ENCODE measurements at places on chromosomes 16 and 17. TPM values are rescaled to one million over a fixed set of nuclear protein-coding genes. Genes with fewer than 3 reads are reported as not detected.

The CISD3 gene
- total RNA-seq, result 10.3 TPM

DNA sequence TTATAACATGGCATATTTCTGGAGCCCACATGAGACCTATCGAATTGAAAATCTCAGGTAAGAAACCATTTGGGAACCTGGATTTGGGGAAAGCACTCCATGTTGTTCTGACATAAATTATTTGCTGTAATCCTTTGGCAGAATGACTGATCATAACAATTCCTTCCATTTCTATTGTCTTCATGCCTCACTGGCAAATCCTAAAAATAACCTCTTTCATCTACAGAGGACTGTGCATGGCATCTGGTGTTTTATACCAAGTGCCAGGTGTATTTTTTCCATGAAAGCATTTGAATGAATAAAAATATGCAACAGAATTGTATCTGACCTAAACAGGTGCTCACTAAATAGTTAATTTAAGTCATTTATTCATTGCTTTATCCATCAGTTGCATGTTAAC, 33.7 kb upstream of the COQ7 start:
- no peaks in the 10 kb centered on the region for H3K36me3 ChIP-seq
- no peak overlapping the region for H3K27ac ChIP-seq
- H3K4me3 ChIP-seq, result no peak overlapping the region
- no peak for DNase-seq

DNA sequence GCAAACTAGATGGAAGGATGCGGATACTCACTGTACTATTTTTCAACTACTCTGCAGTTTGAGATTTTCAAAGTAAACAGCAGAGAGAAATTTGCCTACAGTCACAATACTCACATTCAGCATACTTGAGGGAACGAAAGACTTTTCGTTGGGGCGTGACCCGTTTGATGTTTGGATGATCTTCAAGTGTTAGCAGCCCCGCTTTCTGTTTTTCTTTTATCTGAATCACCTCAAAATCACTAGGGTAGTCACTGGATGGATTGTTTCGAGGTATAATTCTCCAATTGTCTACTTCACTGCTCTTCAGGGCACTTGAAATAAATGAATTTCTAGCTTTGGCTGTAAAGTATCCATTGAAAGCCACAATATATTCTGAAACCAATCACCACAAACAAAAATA, 17.8 kb downstream of the MBTPS1 start:
- no peaks in the 10 kb centered on the region for H3K27me3 ChIP-seq
- peaks cover 41% of the 10 kb centered on the region for H3K36me3 ChIP-seq
- no peaks in the 10 kb centered on the region for H3K4me1 ChIP-seq
- H3K27ac ChIP-seq, result no peak overlapping the region
- DNase-seq, result no peak

DNA sequence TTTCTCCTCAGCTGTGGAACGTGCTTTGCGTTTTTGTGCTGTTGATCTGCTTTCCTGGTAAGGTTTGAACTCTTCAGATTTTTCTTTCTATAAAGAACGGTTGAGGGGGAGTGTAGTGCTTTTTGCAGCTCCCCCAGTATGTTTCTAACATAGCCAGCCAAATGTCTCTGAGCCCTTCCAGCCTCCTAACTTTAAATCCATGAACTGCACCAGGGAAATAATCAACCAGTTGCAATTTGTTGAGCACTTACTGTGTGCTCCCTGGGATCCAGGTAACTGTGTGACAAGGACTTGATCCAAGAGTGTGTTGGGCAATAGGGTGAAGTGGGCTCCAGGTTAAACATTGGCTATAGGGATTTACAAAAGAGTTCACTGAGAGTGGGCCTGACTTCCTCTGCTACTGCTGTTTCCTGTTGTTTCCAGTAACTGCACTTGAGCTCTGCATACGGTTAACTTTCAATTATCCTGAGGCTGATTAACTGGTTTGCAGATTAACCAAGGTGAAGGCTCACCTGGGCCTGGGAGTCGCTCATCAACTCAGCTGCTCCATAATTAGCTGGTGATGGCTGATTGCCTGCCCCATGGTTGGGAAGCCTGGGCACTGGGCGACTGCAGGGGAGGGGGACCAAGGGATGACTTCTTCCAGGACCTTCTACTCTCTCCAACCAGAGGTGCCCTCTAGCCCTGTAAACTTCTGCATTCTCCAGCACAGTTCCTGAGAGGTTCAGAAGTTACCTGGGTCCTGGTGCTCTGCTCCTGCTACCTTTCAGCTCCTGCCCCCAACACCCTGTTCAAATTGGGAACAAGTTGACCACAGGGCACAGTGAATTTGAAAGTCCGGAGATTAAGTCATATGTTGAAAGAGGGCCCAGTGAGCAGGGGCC, 19.5 kb downstream of the HLF start:
- H3K27ac ChIP-seq, result no peak overlapping the region
- DNase-seq, result no peak
- H3K4me3 ChIP-seq, result no peak overlapping the region
- no peaks in the 10 kb centered on the region for H3K27me3 ChIP-seq
- H3K4me1 ChIP-seq, result no peaks in the 10 kb centered on the region

The SLC52A1 gene
- 0.80 TPM for total RNA-seq

DNA sequence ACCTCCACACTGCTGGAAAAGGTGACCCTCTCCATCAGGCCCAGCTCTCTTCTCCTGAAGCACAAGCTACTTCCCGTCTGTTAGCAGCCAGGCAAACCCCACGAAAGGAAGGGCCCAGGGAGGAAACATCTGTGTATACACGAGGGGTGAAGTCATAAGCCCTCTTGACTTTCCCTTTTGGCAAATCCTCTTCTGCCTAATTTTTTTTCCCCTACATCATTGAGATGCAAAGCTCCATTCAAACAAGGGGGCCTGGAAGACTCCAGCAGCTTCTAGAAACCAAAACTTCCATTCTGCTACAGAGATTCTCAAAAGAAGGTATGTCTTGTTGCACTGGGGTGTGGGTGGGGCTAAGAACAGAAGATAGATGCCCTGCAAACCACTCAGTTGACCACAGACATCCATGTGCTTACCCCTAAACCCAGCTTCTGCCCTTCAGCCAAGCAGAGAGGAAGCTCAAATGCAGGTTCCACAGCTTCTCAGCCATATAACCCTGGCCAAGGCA, 145.6 kb upstream of the RCVRN start:
- H3K27ac ChIP-seq, result no peak overlapping the region
- no peaks in the 10 kb centered on the region for H3K36me3 ChIP-seq
- H3K4me3 ChIP-seq, result no peak overlapping the region
- no peak for DNase-seq
- no peaks in the 10 kb centered on the region for H3K27me3 ChIP-seq
- H3K4me1 ChIP-seq, result peaks cover 4% of the 10 kb centered on the region

DNA sequence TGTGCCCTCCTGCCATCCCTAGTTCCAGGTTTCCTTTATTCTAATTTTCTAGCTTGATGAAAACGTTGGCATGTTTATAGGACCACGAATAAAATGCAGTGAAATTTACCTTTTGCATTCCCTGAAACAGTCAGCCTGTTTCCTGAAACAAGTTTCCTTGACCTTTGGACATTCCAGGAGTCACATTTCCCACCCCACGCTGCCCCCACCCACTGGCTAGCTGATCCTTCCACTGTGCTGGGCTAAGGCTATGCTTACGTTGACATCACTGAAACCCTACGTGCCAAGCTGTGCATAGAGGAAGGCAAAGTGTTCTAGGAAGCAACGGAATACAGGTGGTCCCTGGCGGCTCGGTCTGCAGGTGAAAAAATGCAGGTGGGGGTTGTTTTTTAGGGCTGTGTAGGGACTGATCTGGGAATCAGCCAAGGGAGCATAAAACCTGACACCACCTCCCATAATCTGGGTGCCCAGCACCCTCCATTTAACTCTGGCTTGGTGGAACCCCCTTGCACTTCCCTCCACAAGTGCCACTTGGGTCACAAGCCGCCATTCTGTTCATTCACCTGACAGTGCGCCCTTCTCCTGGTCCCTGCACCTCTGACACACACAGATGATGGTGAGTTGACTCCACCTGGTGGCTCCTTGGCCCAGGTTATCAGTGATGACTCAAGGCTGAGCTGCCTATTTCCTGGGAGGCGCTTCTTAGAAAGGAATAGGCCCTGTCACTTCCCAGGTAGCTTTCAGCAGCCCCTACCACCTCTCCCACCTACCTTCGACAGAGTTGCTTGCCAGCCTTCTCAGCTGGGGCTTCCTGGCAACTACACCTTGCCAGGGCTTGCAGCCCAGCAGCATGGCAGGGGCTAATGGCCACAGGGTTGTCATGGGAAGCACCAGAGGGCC, 83.7 kb downstream of the N4BP1 start:
- H3K4me1 ChIP-seq, result no peaks in the 10 kb centered on the region
- no peak overlapping the region for H3K27ac ChIP-seq
- no peaks in the 10 kb centered on the region for H3K36me3 ChIP-seq

GRCh38 chr16:7731141-7731540, 398.5 kb downstream of the RBFOX1 start:
- no peaks in the 10 kb centered on the region for H3K4me1 ChIP-seq
- H3K4me3 ChIP-seq, result no peak overlapping the region
- DNase-seq, result no peak
- H3K27me3 ChIP-seq, result no peaks in the 10 kb centered on the region

The ABCC6 gene
- 0.09 TPM for total RNA-seq

DNA sequence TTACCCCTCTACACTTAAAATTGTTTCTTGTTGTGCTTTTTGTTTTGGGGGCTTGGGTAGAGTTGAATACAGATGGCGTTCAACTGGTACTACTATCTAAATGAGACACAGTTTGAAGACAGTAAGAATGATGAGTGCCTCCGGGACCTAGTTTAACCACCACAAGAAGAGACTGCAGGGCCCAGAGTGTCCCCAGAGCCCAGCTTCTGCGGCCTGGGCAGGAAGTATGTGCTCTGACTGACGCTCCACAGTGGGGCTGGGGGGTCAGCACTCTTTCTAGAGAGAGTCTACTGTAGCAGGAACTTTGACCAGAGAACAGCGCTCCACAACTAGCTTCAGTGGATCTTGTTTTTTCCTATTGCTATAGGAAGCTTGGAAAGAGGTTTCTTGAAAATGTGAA, 174.0 kb downstream of the VPS53 start:
- H3K36me3 ChIP-seq, result peaks cover 23% of the 10 kb centered on the region
- H3K27me3 ChIP-seq, result no peaks in the 10 kb centered on the region
- H3K4me3 ChIP-seq, result no peak overlapping the region

- H3K27ac ChIP-seq, result no peak overlapping the region
- H3K27me3 ChIP-seq, result no peaks in the 10 kb centered on the region
- H3K4me1 ChIP-seq, result no peaks in the 10 kb centered on the region
- H3K36me3 ChIP-seq, result no peaks in the 10 kb centered on the region
Measured at GRCh38 chr16:5837007-5837670, 739.5 kb upstream of the EEF2KMT start.

The TBC1D3 gene
- not detected for total RNA-seq

DNA sequence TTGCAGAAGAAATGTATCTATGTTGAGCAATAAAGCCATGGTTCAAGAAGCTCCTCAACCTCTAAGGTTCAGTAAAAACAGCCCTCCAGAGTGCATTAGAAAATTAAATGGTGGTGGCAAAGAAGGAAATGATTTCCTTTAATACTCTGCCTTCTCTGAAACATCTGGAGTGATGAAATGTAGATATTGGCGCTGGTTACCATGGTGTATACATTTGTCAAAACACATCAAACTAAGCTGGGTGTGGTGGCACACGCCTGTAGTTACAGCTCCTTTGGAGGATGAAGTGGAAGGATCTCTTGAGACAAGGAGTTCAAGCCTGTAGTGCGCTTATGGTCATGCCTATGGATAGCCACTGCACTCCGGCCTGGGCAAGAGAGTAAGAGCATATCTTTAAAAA, 6.0 kb downstream of the CAPNS2 start:
- DNase-seq, result no peak
- H3K27ac ChIP-seq, result no peak overlapping the region
- H3K4me3 ChIP-seq, result no peak overlapping the region

The ATP2A3 gene
- 52.9 TPM for total RNA-seq

DNA sequence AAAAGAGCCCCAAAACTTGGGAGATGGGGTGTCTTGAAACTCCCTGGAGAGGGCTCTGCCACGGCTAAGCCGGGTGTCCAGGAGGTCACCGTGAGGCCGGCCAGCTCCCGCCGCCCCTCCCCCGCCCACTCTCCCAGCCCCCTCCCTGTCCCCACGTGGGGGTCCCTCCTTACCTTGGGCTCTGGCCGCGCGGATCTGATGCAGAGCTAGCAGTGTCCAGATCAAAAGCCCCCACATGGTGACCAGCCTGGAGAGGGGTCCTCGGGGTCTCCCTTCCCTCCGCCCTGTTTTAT, 447 bp downstream of the SDK2 start:
- H3K36me3 ChIP-seq, result no peaks in the 10 kb centered on the region
- peaks cover 3% of the 10 kb centered on the region for H3K4me1 ChIP-seq
- peak overlapping the region; percentile 10 for H3K4me3 ChIP-seq
- no peak overlapping the region for H3K27ac ChIP-seq
- H3K27me3 ChIP-seq, result peaks cover 68% of the 10 kb centered on the region
- no peak for DNase-seq

The MRPS23 gene
- total RNA-seq, result 50.8 TPM

DNA sequence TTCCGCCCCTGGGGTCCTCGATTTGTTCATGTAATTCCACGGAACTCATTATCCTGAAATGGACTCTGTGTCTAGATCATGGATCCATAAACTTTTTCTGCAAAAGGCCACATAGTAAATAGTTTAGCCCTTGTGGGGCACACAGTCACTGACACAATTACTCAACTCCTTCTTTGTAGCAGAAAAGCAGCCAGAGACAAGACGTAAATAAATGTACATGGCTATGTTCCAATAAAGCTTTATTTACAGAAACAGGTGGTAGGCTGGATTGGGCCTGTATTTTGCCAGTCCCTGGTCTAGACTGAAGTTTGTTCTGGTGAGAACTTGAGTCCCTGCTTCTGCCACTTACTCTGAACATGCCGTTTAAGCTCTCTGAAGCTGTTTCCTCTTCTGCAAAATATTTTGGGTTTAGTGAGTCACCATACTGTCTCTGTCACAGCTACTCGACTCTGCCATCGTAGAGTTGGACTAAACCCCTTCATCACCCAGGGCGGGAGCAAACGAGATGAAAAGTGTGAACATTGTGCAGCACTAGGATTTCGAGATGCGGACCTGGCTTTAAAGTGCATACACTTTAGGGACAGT, 61.9 kb upstream of the FOXF1 start:
- H3K27me3 ChIP-seq, result peaks cover 23% of the 10 kb centered on the region
- H3K36me3 ChIP-seq, result no peaks in the 10 kb centered on the region

GRCh38 chr17:56451629-56452028, 141.9 kb upstream of the NOG start:
- H3K27me3 ChIP-seq, result no peaks in the 10 kb centered on the region
- no peaks in the 10 kb centered on the region for H3K36me3 ChIP-seq
- H3K4me3 ChIP-seq, result no peak overlapping the region
- H3K4me1 ChIP-seq, result no peaks in the 10 kb centered on the region
- DNase-seq, result no peak
- no peak overlapping the region for H3K27ac ChIP-seq

The CHP2 gene
- 0.33 TPM for total RNA-seq

The CACNG4 gene
- 0.09 TPM for total RNA-seq

DNA sequence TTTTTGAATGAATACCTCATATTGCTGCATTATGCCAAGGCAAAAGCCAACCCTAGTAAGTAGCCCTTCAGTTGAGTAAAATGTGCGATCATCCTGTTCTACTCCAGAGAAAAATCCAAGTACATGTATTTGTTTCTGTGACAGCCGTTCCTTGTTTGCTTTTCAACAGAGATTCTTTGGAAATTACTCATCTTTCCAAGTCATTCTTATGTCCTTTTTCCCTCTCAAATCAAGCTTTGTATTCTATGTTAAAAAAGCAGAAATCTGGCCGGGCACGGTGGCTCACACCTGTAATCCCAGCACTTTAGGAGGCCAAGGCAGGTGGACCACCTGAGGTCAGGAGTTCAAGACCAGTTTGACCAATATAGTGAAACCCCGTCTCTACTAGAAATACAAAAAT, 112.9 kb upstream of the HAS3 start:
- no peaks in the 10 kb centered on the region for H3K27me3 ChIP-seq
- no peaks in the 10 kb centered on the region for H3K4me1 ChIP-seq
- no peaks in the 10 kb centered on the region for H3K36me3 ChIP-seq
- no peak overlapping the region for H3K27ac ChIP-seq
- no peak for DNase-seq
- H3K4me3 ChIP-seq, result no peak overlapping the region

All from thymus (tissue), 14 donors.